Stimulated activated CD4-positive, alpha-beta T cell treated with anti-CD3 and anti-CD28 coated beads, Interleukin-4, amount 100 ng/mL, for 4 hours (primary cell): ENCODE measurements at places on chromosomes 11 and 22.
A peak's percentile ranks its signal among the peaks of the same experiment; 100 is the strongest.

GRCh38 chr11:15106201-15106965 is 8.3 kb upstream of the INSC start:
- no peak for DNase-seq

- no peak for DNase-seq
Measured at GRCh38 chr22:28314959-28315358, 364.7 kb downstream of the TTC28 start.

- DNase-seq, result no peak
Measured at GRCh38 chr11:71370895-71371673, 77.1 kb downstream of the DHCR7 start.

DNA sequence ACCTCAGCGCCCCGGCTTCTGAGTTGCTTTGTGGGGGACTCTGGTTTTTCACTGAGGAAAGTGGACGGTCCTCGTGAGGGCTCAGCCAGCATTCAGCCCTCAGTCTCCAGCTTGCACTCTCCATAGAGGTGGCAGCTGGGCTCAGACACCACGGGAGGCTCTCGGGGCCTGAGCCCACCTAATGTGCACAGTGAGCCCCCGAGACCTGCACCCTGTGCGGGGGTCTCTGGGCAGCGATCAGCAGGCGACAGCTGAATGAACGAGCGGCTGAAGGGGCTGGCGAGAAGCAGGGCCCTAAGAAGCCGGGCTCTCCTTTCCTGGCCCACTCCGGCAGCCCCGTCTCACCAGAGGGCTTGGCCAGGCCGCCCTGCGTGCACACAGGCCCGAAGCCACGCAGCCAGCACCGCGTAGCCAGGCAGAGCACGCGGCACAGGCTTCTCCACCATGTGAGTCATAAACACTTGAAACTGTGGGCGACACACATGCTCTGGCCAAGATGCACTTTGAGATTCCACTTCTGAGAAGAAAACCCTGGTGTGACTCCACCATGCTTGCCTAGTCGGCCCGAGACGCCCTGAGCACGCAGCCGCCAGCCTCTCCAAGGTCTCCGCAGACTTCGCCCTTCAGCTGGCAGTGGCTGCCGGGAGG is 28.0 kb downstream of the TOLLIP start:
- no peak for DNase-seq

- DNase-seq, result no peak
Measured at GRCh38 chr11:133920109-133920990, 36.4 kb downstream of the IGSF9B start.

GRCh38 chr11:19187114-19187832 is 14.5 kb downstream of the CSRP3 start:
- DNase-seq, result no peak

DNA sequence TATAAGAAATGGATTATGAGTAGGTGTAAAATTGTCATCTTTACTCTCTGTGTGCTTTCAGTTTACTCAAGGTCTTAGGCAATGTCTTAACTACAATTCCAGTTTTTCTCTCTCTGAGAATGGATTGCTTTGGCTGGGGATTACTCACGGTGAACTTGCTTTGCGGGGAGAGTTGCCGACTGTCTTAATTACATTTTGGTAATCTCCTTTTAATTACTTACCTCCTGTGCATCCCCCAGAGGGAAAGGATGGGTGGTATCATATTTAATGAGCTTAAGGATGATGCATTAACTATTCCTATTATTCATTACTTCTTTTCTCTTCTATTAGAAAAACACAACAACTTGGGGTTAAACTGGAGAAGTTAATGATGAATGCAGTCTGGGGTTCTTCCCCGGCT is 159.4 kb downstream of the MPPED1 start:
- no peak for DNase-seq

GRCh38 chr22:46580940-46581537 is 39.1 kb upstream of the GRAMD4 start:
- no peak for DNase-seq

DNA sequence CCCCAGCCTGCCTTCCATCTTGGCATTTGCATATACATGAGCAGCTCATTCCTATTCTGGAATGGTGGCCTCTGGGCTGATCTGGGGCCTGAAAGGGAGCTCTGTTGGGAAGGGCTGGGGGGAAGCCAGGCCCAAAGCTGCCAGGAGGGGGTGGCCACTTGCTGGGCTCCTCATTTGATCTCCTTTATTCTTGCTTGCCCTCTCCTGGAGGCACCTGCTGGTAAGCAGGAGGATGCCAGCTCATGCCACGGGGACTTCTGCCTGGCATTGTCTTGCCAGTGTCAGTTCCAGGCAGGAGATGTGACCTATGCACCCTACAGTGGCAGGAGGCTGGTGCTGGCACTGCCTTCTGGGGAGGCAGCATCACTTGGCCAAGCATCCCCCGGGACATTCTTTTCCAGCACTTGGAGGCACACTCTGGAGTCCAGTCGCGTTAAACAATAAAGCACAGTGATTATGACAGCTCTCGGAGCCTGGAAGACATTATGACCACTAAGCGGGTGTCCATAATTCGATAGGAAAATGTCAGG is 128.3 kb downstream of the NTM start:
- DNase-seq, result no peak

- DNase-seq, result no peak
Measured at GRCh38 chr11:114179234-114179941, 116.8 kb upstream of the NNMT start.

GRCh38 chr11:7513234-7514098 is at the start of gene PPFIBP2:
PPFIBP2 (plus strand) TSS chr11:7513999; CDS start chr11:7549476, 35,477 bp downstream.
- DNase-seq, result peak; percentile 79

DNA sequence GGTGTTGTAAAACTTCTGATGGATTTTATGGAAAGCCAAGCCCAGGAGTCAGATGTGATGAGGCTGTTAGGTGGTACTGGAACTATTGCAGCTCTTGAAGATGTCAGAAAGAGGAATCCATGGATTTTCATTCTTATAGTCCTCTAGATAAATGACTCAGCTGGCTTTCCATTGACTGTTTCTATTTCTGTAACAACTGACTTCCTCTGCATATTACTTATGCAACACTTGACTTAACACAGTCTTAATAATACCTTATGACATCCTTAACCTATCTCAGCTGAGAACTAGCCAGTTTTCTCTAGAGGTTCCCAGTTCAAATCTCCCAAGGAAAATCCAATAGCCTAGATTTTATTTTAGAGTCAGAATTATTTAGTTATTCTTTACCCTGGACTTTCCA is 263.8 kb downstream of the LUZP2 start:
- DNase-seq, result no peak
